AG10803 (cell line): ENCODE measurements at places on chromosomes 6 and 20.

DNA sequence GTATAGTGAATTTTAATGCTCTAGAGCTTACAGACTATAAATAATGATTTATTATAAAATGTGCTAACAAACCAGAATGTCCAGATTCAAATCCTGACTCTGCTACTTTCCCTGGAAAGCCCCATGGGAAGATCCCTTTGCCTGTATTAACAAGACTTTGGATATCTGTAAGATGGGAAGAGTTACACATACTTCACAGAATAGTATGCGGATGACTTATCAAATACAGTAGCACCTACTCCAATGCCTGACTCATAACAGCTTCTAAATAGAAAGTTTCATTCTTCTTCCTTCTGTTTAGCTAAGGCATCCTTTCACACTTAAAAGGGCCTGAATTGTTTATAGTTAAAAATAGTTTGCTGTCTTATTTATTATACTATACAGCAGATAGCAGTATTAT, 166.3 kb downstream of the KCNQ5 start:
- peak; percentile 62 for DNase-seq

DNA sequence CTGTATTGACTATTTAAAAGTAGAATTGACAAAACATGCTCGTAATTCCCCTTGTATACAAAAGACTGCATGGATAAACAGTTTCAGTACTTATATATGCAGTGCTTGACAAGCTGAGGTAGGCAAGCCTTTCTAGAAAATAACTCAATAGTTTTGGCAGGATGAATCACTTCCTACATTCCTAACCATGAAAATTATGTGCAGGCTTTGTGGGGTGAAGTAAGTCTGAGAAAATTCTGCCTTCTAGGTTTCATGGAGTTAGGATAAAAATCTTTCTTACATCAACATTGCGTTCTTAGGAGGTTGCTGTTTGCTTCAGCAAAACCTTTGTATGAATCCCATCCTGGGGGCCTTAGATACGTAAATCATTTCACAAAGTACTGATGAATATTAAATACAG, 801.4 kb upstream of the EYS start:
- peak; percentile 8 for DNase-seq

DNA sequence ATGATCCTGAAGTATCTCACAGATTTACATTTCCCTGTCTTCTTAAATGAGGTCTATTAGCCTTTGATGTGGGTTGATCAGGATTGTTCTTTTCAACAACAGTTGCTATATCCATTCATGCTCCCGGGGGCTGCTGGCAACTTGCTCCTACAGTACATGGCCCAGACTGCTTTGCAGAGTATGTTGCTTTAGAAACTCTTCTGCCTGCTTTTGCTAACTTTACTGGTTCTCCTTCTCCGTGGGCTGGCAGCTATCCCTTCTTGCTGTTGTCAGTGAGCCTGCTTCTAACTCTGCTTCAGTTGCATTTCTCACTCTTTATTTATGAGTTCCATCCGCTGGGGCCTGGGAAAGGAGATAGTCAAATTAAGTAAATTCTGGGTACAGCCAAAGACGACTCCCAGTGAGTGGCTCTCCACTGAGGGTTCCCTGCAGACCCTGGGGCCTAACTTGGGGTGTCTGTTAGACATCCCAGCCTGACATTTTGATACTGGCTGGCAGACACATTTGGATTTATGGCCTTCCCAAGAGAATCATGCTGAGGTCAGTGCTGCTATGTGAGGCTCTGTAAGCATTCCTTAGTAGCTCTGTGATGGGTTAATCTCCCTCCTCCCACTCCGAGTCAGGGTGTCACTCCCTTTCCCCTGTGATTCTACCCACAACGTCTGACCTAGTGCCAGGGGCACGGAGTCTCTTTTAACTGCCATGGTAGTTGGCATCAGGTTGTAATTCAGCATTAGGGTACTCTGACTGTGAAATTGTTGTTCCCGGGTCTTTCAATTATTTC, 73.6 kb downstream of the SLX4IP start:
- peak; percentile 72 for DNase-seq

DNA sequence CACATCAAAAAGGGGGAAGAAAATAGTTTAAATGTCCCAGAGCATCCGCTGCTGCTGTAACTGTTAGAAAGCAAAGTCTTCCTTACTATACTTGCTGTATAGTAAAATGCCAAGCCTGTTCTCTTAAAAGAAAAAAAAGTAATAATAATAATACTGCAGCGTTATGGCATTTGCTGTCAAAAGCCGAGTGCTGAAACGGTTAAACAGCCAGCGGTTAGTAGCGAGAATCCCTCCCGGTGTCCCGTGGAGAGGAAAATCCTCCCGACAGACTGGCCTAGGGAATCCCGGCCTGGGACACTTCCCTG, 19.5 kb upstream of the NFATC2 start:
- DNase-seq, result no peak

GRCh38 chr6:89547281-89547680, 91.3 kb downstream of the LYRM2 start:
- no peak for DNase-seq

- no peak for DNase-seq
These were observed 896.4 kb downstream of the TFAP2A start for GRCh38 chr6:9518431-9518830.

GRCh38 chr6:18178960-18179615, 23.9 kb downstream of the KDM1B start:
- DNase-seq, result no peak

DNA sequence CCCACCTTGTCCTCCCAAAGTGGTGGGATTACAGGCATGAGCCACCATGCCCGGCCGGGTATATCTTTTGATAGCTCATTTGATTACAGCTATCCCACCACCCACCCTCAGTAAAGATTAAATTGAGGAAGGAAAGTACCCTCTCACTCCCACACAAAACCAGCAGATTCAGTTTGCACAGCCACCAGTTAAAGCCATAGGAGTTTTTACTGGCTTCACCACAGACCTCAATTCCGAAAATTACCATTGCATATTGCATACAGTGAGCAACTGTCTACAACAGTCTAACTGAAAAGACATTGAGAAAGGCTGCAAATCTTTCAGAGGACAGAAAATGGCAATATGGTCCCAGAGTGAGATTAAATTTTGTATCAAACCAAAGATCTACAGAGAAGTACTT, 34.9 kb downstream of the ESF1 start:
- DNase-seq, result no peak
